ENCODE measurements at places on chromosomes 1 and 21. TPM values are rescaled to one million over a fixed set of nuclear protein-coding genes. Genes with fewer than 3 reads are reported as not detected.

LDLRAD1 gene
- not detected for total RNA-seq

C21orf58 gene
- total RNA-seq = 10.9 TPM

RSPO1 gene
- total RNA-seq = 2.2 TPM

TTC22 gene
- 6.8 TPM for total RNA-seq

MEAF6 gene
- total RNA-seq = 56.1 TPM

ATP5IF1 gene
- 120 TPM for total RNA-seq

KMO gene
- 7.8 TPM for total RNA-seq

CAMSAP2 gene
- 27.7 TPM for total RNA-seq

SLAMF7 gene
- 0.58 TPM for total RNA-seq

OR2L5 gene
- total RNA-seq = not detected

PBXIP1 gene
- total RNA-seq = 122 TPM

PLEKHA6 gene
- total RNA-seq = 43.4 TPM

ZNF593OS gene
- total RNA-seq = not detected

LCE2A gene
- total RNA-seq = not detected

AGO3 gene
- 33.2 TPM for total RNA-seq

MTARC1 gene
- total RNA-seq = 12.9 TPM

GJA5 gene
- 25.6 TPM for total RNA-seq

CHI3L1 gene
- 10.3 TPM for total RNA-seq

HCRTR1 gene
- total RNA-seq = 0.35 TPM

RASSF5 gene
- 10.7 TPM for total RNA-seq

ELF3 gene
- total RNA-seq = 106 TPM

CHI3L2 gene
- 0.70 TPM for total RNA-seq

CD53 gene
- total RNA-seq = 15.6 TPM

TBX19 gene
- total RNA-seq = 2.0 TPM

ATP1A2 gene
- total RNA-seq = 36.4 TPM

S100A2 gene
- 5.3 TPM for total RNA-seq

ACTL8 gene
- total RNA-seq = not detected

SPRR3 gene
- total RNA-seq = 0.58 TPM

SPRR2B gene
- total RNA-seq = not detected

All from metanephros (tissue), 2 donors.